ENCODE measurements at places on chromosomes 13 and 19. TPM values are rescaled to one million over a fixed set of nuclear protein-coding genes. Genes with fewer than 3 reads are reported as not detected.

GRCh38 chr13:81148822-81149221 is 807.9 kb upstream of the SPRY2 start:
- H3K4me1 ChIP-seq, result no peaks in the 10 kb centered on the region
- H3K36me3 ChIP-seq, result no peaks in the 10 kb centered on the region
- DNase-seq, result no peak

DNA sequence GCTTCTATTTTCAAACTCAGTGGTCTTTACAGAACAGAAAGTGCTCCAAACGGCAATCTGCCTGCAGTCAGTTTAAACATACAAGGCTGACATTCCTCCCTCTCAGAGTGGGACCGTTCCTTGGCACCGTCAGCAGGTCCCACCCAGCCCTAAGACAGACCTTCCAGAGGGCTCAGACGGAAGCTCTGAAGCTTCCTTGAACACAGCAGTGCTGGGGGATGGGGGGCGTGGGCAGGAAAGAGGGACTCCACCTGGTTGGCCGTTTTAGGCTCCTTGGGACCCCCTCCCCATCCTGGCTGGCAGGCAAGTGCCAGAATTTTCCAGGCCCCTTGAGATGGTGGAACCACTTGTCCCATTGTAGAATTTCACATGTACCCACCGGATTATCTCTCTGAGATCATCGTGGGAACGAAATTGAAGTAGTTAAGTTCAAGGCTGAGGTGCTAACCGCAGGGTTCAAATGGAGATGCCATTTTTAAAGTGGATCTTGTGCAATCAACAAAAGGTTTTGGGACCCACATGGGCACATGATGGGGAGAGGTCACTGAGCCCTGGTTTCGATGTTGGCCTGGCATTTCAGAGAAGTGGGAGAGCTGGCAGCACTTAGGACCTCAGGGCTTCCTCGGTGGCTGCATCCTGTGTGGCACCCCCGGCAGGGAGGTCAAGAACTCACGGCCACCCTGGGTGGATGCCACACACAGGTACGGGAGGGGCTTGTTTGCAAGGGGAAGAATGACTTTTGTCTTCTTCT is 46.2 kb downstream of the KLF2 start:
- H3K4me3 ChIP-seq, result peak overlapping the region; percentile 37
- peaks cover 39% of the 10 kb centered on the region for H3K4me1 ChIP-seq
- DNase-seq, result no peak
- no peaks in the 10 kb centered on the region for H3K27me3 ChIP-seq
- peak overlapping the region; percentile 66 for H3K27ac ChIP-seq
- H3K36me3 ChIP-seq, result peaks cover 23% of the 10 kb centered on the region

DNA sequence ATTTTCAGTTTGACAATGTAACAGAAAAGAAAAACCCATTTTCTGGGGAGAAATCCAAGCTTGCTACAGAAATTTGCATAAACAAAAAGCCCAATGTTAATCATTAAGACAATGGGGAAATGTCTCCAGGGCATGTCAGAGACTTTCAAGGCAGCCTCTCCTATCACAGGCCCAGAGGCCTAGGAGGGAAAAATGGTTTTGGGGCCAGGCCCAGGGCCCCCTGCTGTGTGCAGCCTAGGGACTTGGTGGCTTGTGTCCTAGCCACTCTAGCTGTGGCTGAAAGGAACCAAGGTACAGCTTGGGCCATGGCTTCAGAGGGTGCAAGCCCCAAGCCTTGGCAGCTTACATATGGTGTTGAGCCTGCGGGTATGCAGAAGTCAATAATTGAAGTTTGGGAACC is 8.0 kb upstream of the TEX30 start:
- H3K27ac ChIP-seq, result peak overlapping the region; percentile 98
- peaks cover 27% of the 10 kb centered on the region for H3K4me1 ChIP-seq
- peaks cover 65% of the 10 kb centered on the region for H3K36me3 ChIP-seq
- no peak overlapping the region for H3K4me3 ChIP-seq
- no peak for DNase-seq

DNA sequence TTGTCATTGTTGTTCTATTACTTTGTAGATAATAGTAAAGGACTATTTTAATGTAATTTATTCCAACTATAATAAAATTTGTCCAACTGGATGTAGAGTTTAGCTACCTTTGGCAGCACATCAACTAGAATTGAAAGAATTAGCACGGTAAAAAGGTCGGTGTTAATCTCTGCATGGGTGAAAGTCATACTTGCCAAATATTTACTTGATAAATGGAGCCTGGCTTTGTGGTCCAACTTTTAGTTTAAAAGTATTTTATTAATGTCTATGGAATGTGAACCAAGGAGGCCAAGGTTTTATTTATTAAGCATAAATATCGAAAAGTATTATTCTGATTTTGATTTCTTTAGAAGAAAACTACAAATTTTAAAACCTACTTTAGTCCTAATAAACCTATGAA is 1389.0 kb downstream of the PCDH9 start:
- no peak overlapping the region for H3K4me3 ChIP-seq
- DNase-seq, result no peak

DNA sequence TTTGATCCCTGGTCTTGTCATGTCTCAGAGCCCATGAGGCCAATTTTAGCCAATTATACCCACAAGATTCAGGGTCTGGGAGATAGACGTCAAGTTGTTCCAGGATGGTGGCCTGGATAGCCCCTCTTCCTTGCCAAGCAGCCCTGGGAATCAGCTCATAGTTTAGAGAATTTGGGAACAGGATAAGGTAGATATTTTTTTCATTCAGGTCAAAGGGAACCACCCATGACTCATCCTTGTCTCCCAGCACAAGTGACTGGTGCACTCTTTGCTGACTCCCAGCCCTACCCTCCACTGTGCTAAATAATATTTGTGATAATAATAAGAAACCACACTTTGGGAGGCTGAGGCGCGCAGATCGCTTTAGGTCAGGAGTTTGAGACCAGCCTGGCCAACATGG is 17.1 kb upstream of the S1PR4 start:
- H3K36me3 ChIP-seq, result peaks cover 67% of the 10 kb centered on the region
- peaks cover 36% of the 10 kb centered on the region for H3K4me1 ChIP-seq
- H3K4me3 ChIP-seq, result no peak overlapping the region
- no peak for DNase-seq
- peak overlapping the region; percentile 78 for H3K27ac ChIP-seq

GRCh38 chr13:63680704-63681103 is 2265.1 kb upstream of the PCDH20 start:
- H3K27me3 ChIP-seq, result no peaks in the 10 kb centered on the region
- H3K4me3 ChIP-seq, result no peak overlapping the region
- H3K27ac ChIP-seq, result no peak overlapping the region
- no peak for DNase-seq

The URAD gene
- not detected for total RNA-seq

- H3K4me1 ChIP-seq, result no peaks in the 10 kb centered on the region
- H3K4me3 ChIP-seq, result no peak overlapping the region
- H3K27ac ChIP-seq, result no peak overlapping the region
These were observed 11.1 kb downstream of the CILP2 start for GRCh38 chr19:19548915-19549759.

GRCh38 chr19:37563518-37563917 is 31.1 kb downstream of the ZNF571 start:
- peaks cover 12% of the 10 kb centered on the region for H3K36me3 ChIP-seq
- no peak for DNase-seq
- no peaks in the 10 kb centered on the region for H3K4me1 ChIP-seq

GRCh38 chr19:46065486-46066071 is 24.8 kb upstream of the IGFL4 start:
- DNase-seq, result no peak
- no peak overlapping the region for H3K4me3 ChIP-seq
- peaks cover 53% of the 10 kb centered on the region for H3K27me3 ChIP-seq
- H3K27ac ChIP-seq, result no peak overlapping the region
- no peaks in the 10 kb centered on the region for H3K36me3 ChIP-seq

GRCh38 chr19:29662604-29663404 is 2.5 kb upstream of the PLEKHF1 start:
- peak overlapping the region; percentile 69 for H3K4me3 ChIP-seq
- DNase-seq, result no peak
- H3K36me3 ChIP-seq, result peaks cover 15% of the 10 kb centered on the region
- H3K4me1 ChIP-seq, result peaks cover 41% of the 10 kb centered on the region

- no peaks in the 10 kb centered on the region for H3K4me1 ChIP-seq
- no peaks in the 10 kb centered on the region for H3K27me3 ChIP-seq
- DNase-seq, result no peak
- no peak overlapping the region for H3K4me3 ChIP-seq
- H3K27ac ChIP-seq, result no peak overlapping the region
These were observed 39.1 kb upstream of the TFDP1 start for GRCh38 chr13:113545455-113545930.

- no peaks in the 10 kb centered on the region for H3K4me1 ChIP-seq
- H3K4me3 ChIP-seq, result no peak overlapping the region
- no peaks in the 10 kb centered on the region for H3K36me3 ChIP-seq
- H3K27me3 ChIP-seq, result no peaks in the 10 kb centered on the region
- H3K27ac ChIP-seq, result no peak overlapping the region
These were observed 125.7 kb downstream of the MYO16 start for GRCh38 chr13:108755083-108755482.

DNA sequence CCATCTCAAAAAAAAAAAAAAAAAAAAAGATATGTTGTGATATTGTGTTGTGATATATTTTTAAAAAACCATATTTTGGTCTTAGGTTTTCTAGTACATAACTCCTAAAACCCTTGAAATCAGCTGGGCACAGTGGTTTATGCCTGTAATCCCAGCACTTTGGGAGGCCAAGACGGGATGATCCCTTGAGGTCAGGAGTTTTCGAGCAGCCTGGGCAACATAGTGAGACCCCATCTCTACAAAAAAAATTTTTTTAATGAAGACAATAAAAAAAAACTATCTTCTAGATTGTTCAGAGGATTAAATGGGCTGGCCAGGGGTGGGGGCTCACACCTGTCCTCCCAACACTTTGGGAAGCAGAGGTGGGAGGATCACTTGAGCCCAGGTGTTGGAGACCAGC is 1.3 kb upstream of the DCAF15 start:
- H3K4me3 ChIP-seq, result no peak overlapping the region
- no peak for DNase-seq
- H3K4me1 ChIP-seq, result peaks cover 15% of the 10 kb centered on the region
- no peak overlapping the region for H3K27ac ChIP-seq

GRCh38 chr13:65584126-65584525 is 1646.0 kb downstream of the PCDH9 start:
- H3K27me3 ChIP-seq, result no peaks in the 10 kb centered on the region
- no peaks in the 10 kb centered on the region for H3K4me1 ChIP-seq
- H3K4me3 ChIP-seq, result no peak overlapping the region
- no peak overlapping the region for H3K27ac ChIP-seq
